ENCODE measurements at places on chromosomes 4 and X. TPM values are rescaled to one million over a fixed set of nuclear protein-coding genes. Genes with fewer than 3 reads are reported as not detected.

The WDR17 gene
- 0.64 TPM for total RNA-seq

The GPM6B gene
- 1.3 TPM for total RNA-seq

The AFF1 gene
- 19.0 TPM for total RNA-seq

The CDKL2 gene
- 1.3 TPM for total RNA-seq

The C1QTNF7 gene
- 1.7 TPM for total RNA-seq

The ATP1B4 gene
- not detected for total RNA-seq

The C4orf50 gene
- total RNA-seq, result not detected

The CTAG2 gene
- total RNA-seq, result not detected

The NSUN7 gene
- total RNA-seq, result 0.86 TPM

The PRKG2 gene
- total RNA-seq, result 0.64 TPM

The CENPVL1 gene
- not detected for total RNA-seq

The STPG2 gene
- total RNA-seq, result 0.32 TPM

The MAGEA11 gene
- not detected for total RNA-seq

The ARR3 gene
- total RNA-seq, result not detected

The ZFP42 gene
- not detected for total RNA-seq

The EDA gene
- total RNA-seq, result not detected

The CPZ gene
- 15.5 TPM for total RNA-seq

The OTC gene
- not detected for total RNA-seq

The CFI gene
- total RNA-seq, result 18.4 TPM

The BEND4 gene
- not detected for total RNA-seq

The FGD1 gene
- 11.0 TPM for total RNA-seq

The CT55 gene
- not detected for total RNA-seq

The SCRG1 gene
- under 0.01 TPM for total RNA-seq

The XG gene
- total RNA-seq, result 4.7 TPM

The CORIN gene
- total RNA-seq, result 3.2 TPM

The CXCL11 gene
- total RNA-seq, result not detected

The GASK1B gene
- total RNA-seq, result 73.8 TPM

The PLAC8 gene
- not detected for total RNA-seq

The RPL34 gene
- total RNA-seq, result 536 TPM

The AFM gene
- not detected for total RNA-seq

The TLR3 gene
- total RNA-seq, result 0.97 TPM

The BANK1 gene
- total RNA-seq, result 0.32 TPM

The RNF150 gene
- 12.2 TPM for total RNA-seq

The DRP2 gene
- 2.6 TPM for total RNA-seq

The IL3RA gene
- not detected for total RNA-seq

The GAGE12H gene
- not detected for total RNA-seq

The MID1 gene
- total RNA-seq, result 16.4 TPM

The ASMT gene
- total RNA-seq, result not detected

The GPC4 gene
- 0.86 TPM for total RNA-seq

The IL2 gene
- not detected for total RNA-seq

The LAP3 gene
- 115 TPM for total RNA-seq

The USP27X gene
- total RNA-seq, result 2.6 TPM

The KDR gene
- total RNA-seq, result 0.86 TPM

The CYLC1 gene
- not detected for total RNA-seq

Data from fibroblast of villous mesenchyme (primary cell).